ENCODE measurements at places on chromosomes 7 and 10.

- no peak for DNase-seq
These were observed 147.1 kb downstream of the LYZL1 start for GRCh38 chr10:29435809-29436501.

- DNase-seq, result no peak
These were observed 1.1 kb upstream of the SFTPA2 start for GRCh38 chr10:79561257-79561656.

- no peak for DNase-seq
These were observed 285.8 kb upstream of the COBL start for GRCh38 chr7:51602376-51602775.

- no peak for DNase-seq
These were observed 273.7 kb downstream of the SEMA3D start for GRCh38 chr7:84912993-84913635.

DNA sequence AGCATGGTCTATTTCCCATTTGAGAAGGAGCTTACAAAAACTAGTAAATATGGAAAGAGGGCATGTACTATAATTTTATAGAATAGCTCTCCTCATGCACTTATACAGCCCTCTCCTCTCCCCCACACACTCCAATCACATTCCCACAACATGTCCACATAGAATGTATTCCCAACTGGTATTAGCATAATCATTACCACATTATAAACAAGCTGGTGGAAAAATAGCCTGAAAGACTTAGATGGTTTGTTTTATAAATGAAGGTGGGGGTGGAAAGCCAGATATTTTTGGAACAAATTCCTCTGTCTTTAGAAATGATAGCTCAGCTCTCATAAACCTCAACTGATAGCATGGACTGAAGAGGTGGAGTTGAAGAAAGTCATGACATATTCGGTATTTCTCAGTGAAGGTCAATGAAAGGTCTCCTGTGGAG lies 410.1 kb downstream of the SUGCT start:
- DNase-seq, result no peak
